A549 treated with CpdA at 1 μM for 4 hours (cell line): ENCODE measurements at places on chromosomes 7 and 10. TPM values are rescaled to one million over a fixed set of nuclear protein-coding genes. Genes with fewer than 3 reads are reported as not detected.

Gene ODAD2
- total RNA-seq, result 0.05 to 0.27 TPM (median 0.09 TPM) in 4 of 5 replicates, not detected in the other

Gene INHBA
- total RNA-seq, result 0.50 to 1.6 TPM (median 1.1 TPM) in 5 replicates

Gene HDAC9
- 0.03 to 0.31 TPM (median 0.11 TPM) in 5 replicates for total RNA-seq

Gene NKX6-2
- total RNA-seq, result 0.17 to 0.23 TPM (median 0.23 TPM) in 5 replicates

Gene COL28A1
- 0.33 to 1.0 TPM (median 0.65 TPM) in 5 replicates for total RNA-seq

Gene ZNF736
- 0.02 TPM in 1 of 5 replicates, not detected in the others for total RNA-seq

Gene ASL
- total RNA-seq, result 19.8 to 25.2 TPM (median 20.3 TPM) in 5 replicates

Gene PRXL2A
- total RNA-seq, result 40.7 to 48.7 TPM (median 43.7 TPM) in 5 replicates

Gene MIOS
- 16.7 to 21.2 TPM (median 18.9 TPM) in 5 replicates for total RNA-seq

Gene URGCP
- 25.8 to 29.6 TPM (median 28.3 TPM) in 5 replicates for total RNA-seq

Gene NAT16
- 0.13 to 0.25 TPM (median 0.17 TPM) in 4 of 5 replicates, not detected in the other for total RNA-seq

Gene BTBD16
- 0.40 to 0.86 TPM (median 0.52 TPM) in 5 replicates for total RNA-seq

Gene NPC1L1
- total RNA-seq, result 0.05 to 0.13 TPM (median 0.06 TPM) in 4 of 5 replicates, not detected in the other

Gene SH2D4B
- 0.02 to 0.06 TPM in 2 of 5 replicates, not detected in the others for total RNA-seq

Gene HSPB1
- 602 to 1,069 TPM (median 1,036 TPM) in 5 replicates for total RNA-seq

Gene GRID2IP
- 0.01 TPM in 1 of 5 replicates, not detected in the others for total RNA-seq

Gene H2BK1
- not detected in 5 replicates for total RNA-seq

Gene KCNH2
- total RNA-seq, result 0.40 to 0.52 TPM (median 0.47 TPM) in 5 replicates

Gene DAGLB
- 20.1 to 27.0 TPM (median 25.1 TPM) in 5 replicates for total RNA-seq

Gene FGFR2
- total RNA-seq, result 0.20 to 0.99 TPM (median 0.41 TPM) in 5 replicates

Gene FAM25C
- 1.2 to 4.7 TPM (median 1.8 TPM) in 3 of 5 replicates, not detected in the others for total RNA-seq

Gene CHPF2
- 39.4 to 53.0 TPM (median 48.5 TPM) in 5 replicates for total RNA-seq

Gene ZP3
- 18.4 to 22.7 TPM (median 20.0 TPM) in 5 replicates for total RNA-seq

Gene GRM8
- total RNA-seq, result 0.11 to 0.15 TPM in 2 of 5 replicates, not detected in the others

Gene FRMPD2
- 0.02 to 0.19 TPM (median 0.06 TPM) in 3 of 5 replicates, not detected in the others for total RNA-seq

Gene CPA2
- total RNA-seq, result 0.08 to 0.20 TPM (median 0.09 TPM) in 3 of 5 replicates, not detected in the others

Gene PALD1
- 5.5 to 7.8 TPM (median 6.9 TPM) in 5 replicates for total RNA-seq

Gene CDH23
- total RNA-seq, result 2.0 to 2.9 TPM (median 2.2 TPM) in 5 replicates

Gene GNAT3
- not detected in 5 replicates for total RNA-seq

Gene BUD31
- 134 to 165 TPM (median 150 TPM) in 5 replicates for total RNA-seq

Gene RADIL
- total RNA-seq, result 1.2 to 2.4 TPM (median 1.6 TPM) in 5 replicates

Gene SFMBT2
- 10.3 to 14.6 TPM (median 12.2 TPM) in 5 replicates for total RNA-seq

Gene SPDYE18
- total RNA-seq, result 0.15 TPM in 2 of 5 replicates, not detected in the others
